ENCODE measurements at places on chromosomes 2 and 18.

DNA sequence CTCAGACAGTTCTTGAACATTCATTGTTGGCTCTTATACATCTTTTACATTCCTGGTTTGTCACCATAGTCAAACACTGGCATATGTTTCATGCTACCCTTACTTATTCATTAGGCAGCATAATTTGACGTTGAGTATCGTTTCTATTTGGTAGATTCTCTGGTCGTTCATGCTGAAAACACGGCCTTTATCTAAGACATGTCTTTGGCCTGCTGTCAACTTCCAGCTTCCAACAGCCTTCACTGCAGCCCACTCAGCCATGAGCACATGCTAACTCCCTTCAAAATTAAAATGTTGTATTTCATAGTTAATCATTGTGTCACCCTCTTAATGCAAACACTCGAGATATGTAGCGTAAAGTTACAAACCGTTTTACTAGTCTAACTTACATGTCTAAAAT, 493.0 kb upstream of the NRP2 start:
- DNase-seq, result no peak

GRCh38 chr2:18455236-18455862, 105.1 kb downstream of the RDH14 start:
- no peak for DNase-seq

DNA sequence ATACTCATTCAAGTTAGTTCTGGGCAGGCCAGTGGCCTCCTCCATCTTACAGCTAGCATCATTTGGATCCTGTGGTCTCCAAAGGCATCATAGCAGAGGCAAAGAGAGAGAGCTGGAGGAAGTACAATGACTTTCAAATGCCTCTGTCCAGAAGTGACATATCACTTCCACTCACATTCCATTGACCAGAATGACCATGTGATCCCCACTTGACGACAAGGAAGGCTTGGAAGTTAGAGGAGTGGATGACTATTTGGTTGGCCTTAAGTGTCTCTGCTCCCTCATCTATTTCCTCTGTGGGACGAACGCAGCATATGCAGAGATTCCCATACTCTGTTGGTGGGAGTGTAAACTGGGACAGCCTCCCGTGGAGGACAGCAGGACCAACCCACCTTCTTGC, 27.8 kb upstream of the MLPH start:
- no peak for DNase-seq

DNA sequence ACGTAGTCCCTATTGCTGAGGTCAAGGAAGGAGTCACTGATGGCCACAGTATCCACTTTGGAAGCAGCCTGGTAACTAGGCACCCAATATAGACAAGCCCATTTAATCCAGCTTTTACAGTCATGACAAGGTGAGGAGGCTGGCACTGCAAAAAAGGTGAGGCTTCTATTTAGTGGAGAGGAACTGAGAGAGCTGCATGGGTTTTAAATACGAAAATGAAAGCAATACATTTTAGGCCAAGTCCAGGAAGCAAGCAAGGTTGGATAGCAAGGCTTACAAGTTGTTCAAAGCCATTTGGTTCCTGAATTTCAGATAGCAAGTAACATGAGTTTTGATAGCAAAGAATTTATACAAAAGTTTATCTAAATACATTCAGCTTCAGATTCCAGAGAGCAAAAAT, 80.4 kb downstream of the SGPP2 start:
- DNase-seq, result no peak

DNA sequence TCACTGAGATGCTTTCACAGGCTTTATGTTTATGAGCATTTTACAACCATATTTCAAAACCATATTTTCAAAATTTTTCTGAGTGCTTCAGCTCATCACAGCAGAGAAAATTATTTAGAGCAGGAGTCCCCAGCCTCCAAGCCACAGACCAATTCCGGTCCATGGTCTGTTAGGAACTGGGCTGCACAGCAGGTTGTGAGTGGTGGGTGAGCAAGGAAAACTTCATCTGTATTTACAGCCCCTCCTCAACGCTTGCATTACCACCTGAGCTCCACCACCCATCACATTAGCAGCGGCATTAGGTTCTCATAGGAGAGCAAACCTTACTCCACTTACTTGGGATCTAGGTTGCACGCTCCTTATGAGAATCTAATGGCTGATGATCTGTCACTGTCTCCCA, 165.6 kb downstream of the SEPTIN10 start:
- DNase-seq, result no peak

- no peak for DNase-seq
These were observed 18.0 kb upstream of the NOL4 start for GRCh38 chr18:34242739-34243138.

- DNase-seq, result no peak
These were observed 32.4 kb downstream of the MARCO start for GRCh38 chr2:118974103-118974993.

DNA sequence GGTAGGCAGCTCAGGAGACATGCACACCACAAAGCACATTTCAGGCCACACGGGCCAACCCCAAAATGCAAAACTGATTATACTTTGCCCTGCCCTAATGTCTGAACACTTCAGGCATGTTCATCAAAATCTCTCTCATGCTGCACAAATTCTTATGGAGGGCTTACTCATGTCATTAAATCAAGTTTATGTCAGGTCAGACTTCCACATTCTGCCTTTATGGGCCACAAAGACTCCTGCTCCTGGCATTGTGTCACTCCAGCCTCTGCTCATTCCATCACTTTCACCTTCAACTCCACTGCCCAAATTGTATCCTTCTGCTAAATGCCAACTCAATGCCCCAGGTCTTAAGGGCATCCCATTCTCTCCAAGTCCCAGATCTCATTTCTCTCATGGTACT, 9.2 kb downstream of the UXS1 start:
- DNase-seq, result no peak

- no peak for DNase-seq
These were observed 44.5 kb downstream of the ANO7 start for GRCh38 chr2:241232736-241233575.

GRCh38 chr18:3869848-3870247, 419.9 kb downstream of the TGIF1 start:
- DNase-seq, result peak; percentile 45

Data from pulmonary artery endothelial cell (primary cell).